Activated CD8-positive, alpha-beta T cell treated with anti-CD3 and anti-CD28 coated beads, Interleukin-2, amount 10 ng/mL, durations not matched to agents 7 days and 5 days (primary cell): ENCODE measurements at places on chromosomes 12 and 14. TPM values are rescaled to one million over a fixed set of nuclear protein-coding genes. Genes with fewer than 3 reads are reported as not detected.

GRCh38 chr14:32611752-32612151, 282.7 kb downstream of the AKAP6 start:
- no peaks in the 10 kb centered on the region for H3K36me3 ChIP-seq
- H3K27me3 ChIP-seq: no peaks in the 10 kb centered on the region
- no peak for DNase-seq
- H3K4me1 ChIP-seq: no peaks in the 10 kb centered on the region
- H3K27ac ChIP-seq: no peak overlapping the region

- H3K4me3 ChIP-seq: no peak overlapping the region
- no peak for DNase-seq
- H3K36me3 ChIP-seq: no peaks in the 10 kb centered on the region
- H3K27me3 ChIP-seq: peaks cover 10% of the 10 kb centered on the region
Observed at GRCh38 chr12:62866451-62867082, 68.4 kb downstream of the PPM1H start.

INF2 gene
- 155 TPM for total RNA-seq

GRCh38 chr14:31071151-31071550, 45.0 kb upstream of the STRN3 start:
- no peak for DNase-seq
- H3K36me3 ChIP-seq: peaks cover 2% of the 10 kb centered on the region
- peaks cover 4% of the 10 kb centered on the region for H3K4me1 ChIP-seq
- H3K27me3 ChIP-seq: no peaks in the 10 kb centered on the region
- no peak overlapping the region for H3K4me3 ChIP-seq

GRCh38 chr12:69639400-69640016, 28.8 kb upstream of the LRRC10 start:
- H3K4me1 ChIP-seq: peaks cover 3% of the 10 kb centered on the region
- peak; percentile 71 for DNase-seq
- no peak overlapping the region for H3K4me3 ChIP-seq
- H3K27me3 ChIP-seq: no peaks in the 10 kb centered on the region
- H3K27ac ChIP-seq: no peak overlapping the region
- no peaks in the 10 kb centered on the region for H3K36me3 ChIP-seq

DNA sequence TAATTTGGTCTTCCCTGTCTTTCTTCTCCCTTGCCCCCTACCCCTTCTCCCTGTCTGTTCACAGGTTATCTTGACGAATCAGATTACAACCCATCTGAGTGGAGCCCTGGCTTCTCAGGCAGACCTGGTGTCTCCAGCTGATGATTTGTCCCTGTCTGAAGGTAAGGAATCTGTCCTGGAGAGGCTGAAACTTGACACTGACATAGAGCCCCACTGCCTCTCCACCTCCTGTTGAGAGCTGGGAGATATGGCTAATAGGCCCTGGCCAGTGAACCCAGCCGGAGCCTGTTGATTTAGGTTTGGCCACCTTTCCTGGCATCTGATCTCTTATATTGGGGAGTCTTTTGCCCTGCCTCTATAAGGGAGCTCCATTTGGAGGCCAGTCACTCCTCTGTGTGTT, 472.2 kb downstream of the RAD51B start:
- peaks cover 3% of the 10 kb centered on the region for H3K36me3 ChIP-seq
- no peak for DNase-seq
- no peak overlapping the region for H3K27ac ChIP-seq
- H3K4me1 ChIP-seq: peaks cover 22% of the 10 kb centered on the region
- no peaks in the 10 kb centered on the region for H3K27me3 ChIP-seq
- H3K4me3 ChIP-seq: no peak overlapping the region

PTHLH gene
- total RNA-seq: not detected

KRT3 gene
- total RNA-seq: not detected

DNA sequence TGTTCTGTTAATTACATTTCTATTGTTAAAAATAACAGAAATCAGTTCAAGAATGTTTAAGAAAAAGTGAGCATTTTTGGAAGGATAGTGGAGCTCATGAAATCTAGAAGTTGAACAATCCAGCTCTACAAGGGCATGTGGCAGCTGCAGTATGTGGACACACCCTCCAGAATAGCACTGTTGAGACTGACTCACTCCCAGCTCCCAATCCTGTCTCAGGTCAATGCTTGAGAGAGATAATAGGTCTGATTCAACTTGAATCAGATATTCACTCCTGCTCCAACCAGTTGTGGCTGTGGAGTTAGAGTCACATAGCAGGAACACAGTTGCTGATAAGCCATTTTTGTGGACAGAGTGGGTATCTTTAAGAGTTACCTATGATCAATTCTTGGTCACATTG, 113.0 kb upstream of the NTF3 start:
- H3K27me3 ChIP-seq: peaks cover 10% of the 10 kb centered on the region
- no peaks in the 10 kb centered on the region for H3K36me3 ChIP-seq
- no peak overlapping the region for H3K27ac ChIP-seq
- H3K4me1 ChIP-seq: no peaks in the 10 kb centered on the region

DNA sequence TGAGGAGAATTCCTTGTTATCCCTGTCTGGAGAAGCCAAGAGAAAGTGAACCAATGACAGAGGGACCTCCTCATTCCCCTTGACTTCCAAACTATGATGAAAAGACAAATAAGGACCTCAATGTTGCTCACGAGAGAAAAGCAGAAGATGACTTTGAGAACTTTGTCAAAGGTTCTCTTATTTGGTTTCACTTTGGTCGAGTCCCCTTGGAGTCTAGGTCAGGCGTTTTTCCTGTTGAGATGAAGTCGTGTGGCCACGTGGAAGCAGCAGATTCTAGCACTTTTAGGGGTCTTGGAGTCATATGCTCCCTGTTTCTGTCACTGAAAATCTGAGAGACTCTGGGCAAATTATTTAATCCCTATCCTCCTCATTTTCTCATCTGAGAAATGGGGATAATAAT, 33.8 kb upstream of the COL2A1 start:
- no peaks in the 10 kb centered on the region for H3K27me3 ChIP-seq
- H3K36me3 ChIP-seq: peaks cover 6% of the 10 kb centered on the region
- peaks cover 7% of the 10 kb centered on the region for H3K4me1 ChIP-seq
- H3K4me3 ChIP-seq: no peak overlapping the region
- peak overlapping the region; percentile 25 for H3K27ac ChIP-seq
- DNase-seq: no peak

GRCh38 chr14:82422230-82422629, 888.6 kb upstream of the SEL1L start:
- H3K27ac ChIP-seq: no peak overlapping the region
- H3K36me3 ChIP-seq: no peaks in the 10 kb centered on the region
- H3K4me3 ChIP-seq: no peak overlapping the region
- no peaks in the 10 kb centered on the region for H3K4me1 ChIP-seq
- DNase-seq: no peak

GRCh38 chr12:128510511-128510910, 243.5 kb downstream of the TMEM132C start:
- H3K36me3 ChIP-seq: no peaks in the 10 kb centered on the region
- H3K27me3 ChIP-seq: no peaks in the 10 kb centered on the region
- H3K4me3 ChIP-seq: no peak overlapping the region

- no peak overlapping the region for H3K27ac ChIP-seq
- no peaks in the 10 kb centered on the region for H3K4me1 ChIP-seq
- no peak for DNase-seq
- H3K36me3 ChIP-seq: no peaks in the 10 kb centered on the region
Observed at GRCh38 chr14:23877538-23878180, 75.9 kb upstream of the DHRS4 start.

GRCh38 chr12:123748661-123749060, 13.4 kb upstream of the DNAH10 start:
- peaks cover 19% of the 10 kb centered on the region for H3K4me1 ChIP-seq
- peaks cover 62% of the 10 kb centered on the region for H3K36me3 ChIP-seq

GRCh38 chr12:120598674-120599463, 17.7 kb upstream of the POP5 start:
- no peaks in the 10 kb centered on the region for H3K36me3 ChIP-seq
- H3K27me3 ChIP-seq: peaks cover 13% of the 10 kb centered on the region
- no peak for DNase-seq
- no peak overlapping the region for H3K4me3 ChIP-seq

GRCh38 chr14:63737582-63738006, 9.7 kb upstream of the SGPP1 start:
- H3K4me1 ChIP-seq: peaks cover 16% of the 10 kb centered on the region
- H3K27me3 ChIP-seq: peaks cover 3% of the 10 kb centered on the region
- H3K27ac ChIP-seq: peak overlapping the region; percentile 89
- H3K36me3 ChIP-seq: no peaks in the 10 kb centered on the region
- peak overlapping the region; percentile 64 for H3K4me3 ChIP-seq

- H3K4me3 ChIP-seq: no peak overlapping the region
- no peak for DNase-seq
- H3K27me3 ChIP-seq: no peaks in the 10 kb centered on the region
- H3K27ac ChIP-seq: no peak overlapping the region
- no peaks in the 10 kb centered on the region for H3K4me1 ChIP-seq
Observed at GRCh38 chr14:99587460-99588278, 16.3 kb downstream of the CCDC85C start.

DNA sequence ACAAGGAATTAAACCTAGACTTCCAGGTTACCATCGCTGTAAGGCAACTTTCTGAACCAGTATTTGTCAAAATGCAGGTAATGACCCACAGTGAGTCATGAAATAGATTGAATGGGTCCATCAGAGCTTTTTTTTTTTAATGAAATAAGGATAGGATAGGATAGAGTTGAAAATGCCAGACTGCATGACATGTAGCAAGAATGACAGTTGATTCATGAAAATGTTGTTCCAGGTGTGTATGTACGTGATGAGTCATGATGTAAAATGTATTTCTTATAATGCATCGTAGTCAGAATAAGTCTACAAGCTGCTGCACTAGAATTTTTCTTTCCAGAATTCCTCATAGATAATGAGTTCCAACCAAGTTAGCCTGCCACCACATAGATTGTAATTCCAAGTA, 184.4 kb upstream of the BCL2L14 start:
- no peak overlapping the region for H3K27ac ChIP-seq
- no peak for DNase-seq
- H3K36me3 ChIP-seq: peaks cover 59% of the 10 kb centered on the region
- H3K4me3 ChIP-seq: no peak overlapping the region
- H3K27me3 ChIP-seq: no peaks in the 10 kb centered on the region

NUAK1 gene
- total RNA-seq: not detected

GPHN gene
- 15.9 TPM for total RNA-seq

DNA sequence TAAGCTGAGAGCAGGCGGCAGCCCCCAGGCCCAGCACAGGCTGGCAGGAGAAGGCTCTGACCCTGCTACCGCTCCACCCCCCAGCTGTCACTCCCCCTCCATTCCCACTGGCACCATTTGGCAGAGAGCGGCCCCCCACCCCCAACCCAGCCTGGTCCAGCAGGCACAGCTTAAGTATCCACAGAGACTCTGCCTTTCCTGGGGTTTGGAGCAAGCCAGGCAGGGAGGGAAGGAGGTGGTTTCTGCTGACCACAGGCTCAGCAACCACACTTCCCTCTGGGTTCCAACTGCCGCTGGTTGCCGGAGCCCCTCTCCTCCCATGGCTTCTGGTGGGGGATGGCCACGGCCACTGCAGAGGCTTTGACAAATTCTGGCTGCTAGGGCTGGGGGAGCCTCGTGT, 30.5 kb upstream of the CCND2 start:
- peaks cover 9% of the 10 kb centered on the region for H3K36me3 ChIP-seq
- no peak overlapping the region for H3K4me3 ChIP-seq
- peaks cover 8% of the 10 kb centered on the region for H3K27me3 ChIP-seq
- peaks cover 29% of the 10 kb centered on the region for H3K4me1 ChIP-seq
- no peak for DNase-seq

GRCh38 chr12:82225871-82226270, 132.3 kb downstream of the CCDC59 start:
- no peaks in the 10 kb centered on the region for H3K27me3 ChIP-seq
- no peak overlapping the region for H3K4me3 ChIP-seq
- no peaks in the 10 kb centered on the region for H3K4me1 ChIP-seq
- no peak overlapping the region for H3K27ac ChIP-seq

DNA sequence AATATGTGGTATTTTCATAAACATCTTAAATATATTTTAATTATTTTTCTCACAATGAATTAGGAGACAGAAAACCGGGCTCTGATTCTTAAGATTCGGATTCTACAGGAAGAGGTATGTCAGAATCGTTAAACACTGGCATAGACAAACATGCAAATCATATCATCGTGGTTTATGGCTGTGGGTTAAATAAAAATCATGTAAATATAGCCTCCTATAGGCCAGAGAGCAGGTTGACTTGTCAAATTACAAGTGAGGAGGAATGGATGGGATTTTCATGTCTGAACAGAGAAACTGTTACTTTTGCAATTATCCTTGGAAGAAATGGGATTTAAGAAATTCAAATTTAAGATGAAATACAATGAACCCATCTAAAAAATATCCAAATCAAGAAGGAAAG, 74.9 kb upstream of the BCAT1 start:
- H3K27ac ChIP-seq: no peak overlapping the region
- no peaks in the 10 kb centered on the region for H3K36me3 ChIP-seq
- DNase-seq: no peak
- no peak overlapping the region for H3K4me3 ChIP-seq
- H3K4me1 ChIP-seq: no peaks in the 10 kb centered on the region

GPR135 gene
- 1.5 TPM for total RNA-seq

DNA sequence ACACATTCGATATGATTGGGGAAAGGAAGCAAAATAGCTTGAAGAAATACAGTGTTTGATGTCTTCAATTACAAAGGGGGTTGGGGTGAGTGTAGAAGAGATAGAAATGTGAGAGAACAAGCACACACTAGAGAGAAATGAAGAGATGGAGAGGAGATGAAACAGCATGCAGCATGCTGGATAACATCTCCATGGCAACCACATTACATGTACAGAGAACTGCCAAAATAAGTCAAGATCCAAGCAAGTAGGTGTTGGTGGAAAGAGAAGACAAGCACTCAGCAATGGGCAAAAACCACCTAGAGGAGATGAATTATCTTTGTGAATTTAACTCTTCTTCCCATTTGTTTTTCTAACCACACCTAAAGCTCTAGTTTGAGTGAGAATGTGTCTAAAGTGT, 289.8 kb downstream of the GRIN2B start:
- no peak overlapping the region for H3K27ac ChIP-seq
- H3K36me3 ChIP-seq: no peaks in the 10 kb centered on the region
- no peak for DNase-seq

NFE2 gene
- total RNA-seq: not detected
